ENCODE measurements at places on chromosomes 3 and 15. TPM values are rescaled to one million over a fixed set of nuclear protein-coding genes. Genes with fewer than 3 reads are reported as not detected.

OR5H2 gene
- not detected for total RNA-seq

MBNL1 gene
- 609 TPM for total RNA-seq

CLDN18 gene
- not detected for total RNA-seq

COL8A1 gene
- 860 TPM for total RNA-seq

TIGIT gene
- total RNA-seq, result not detected

SYNPR gene
- not detected for total RNA-seq

CD200R1 gene
- total RNA-seq, result not detected

LHFPL4 gene
- under 0.01 TPM for total RNA-seq

LTF gene
- under 0.01 TPM for total RNA-seq

All from vein endothelial cell (primary cell).